Upper lobe of right lung (tissue), 1 donor: ENCODE measurements at places on chromosomes 16 and 17. TPM values are rescaled to one million over a fixed set of nuclear protein-coding genes. Genes with fewer than 3 reads are reported as not detected.

- H3K4me1 ChIP-seq, result peaks cover 19% of the 10 kb centered on the region
- peaks cover 93% of the 10 kb centered on the region for H3K27me3 ChIP-seq
- peak within 1 kb of the TSS; percentile 49 for H3K4me3 ChIP-seq
Measured at GRCh38 chr17:47850692-47851573, at the start of gene SP6. Gene SP6, minus strand, starts transcription at chr17:47851163. Its CDS starts 2,734 bp downstream, at chr17:47848429.

The ABCC12 gene
- total RNA-seq, result not detected

DNA sequence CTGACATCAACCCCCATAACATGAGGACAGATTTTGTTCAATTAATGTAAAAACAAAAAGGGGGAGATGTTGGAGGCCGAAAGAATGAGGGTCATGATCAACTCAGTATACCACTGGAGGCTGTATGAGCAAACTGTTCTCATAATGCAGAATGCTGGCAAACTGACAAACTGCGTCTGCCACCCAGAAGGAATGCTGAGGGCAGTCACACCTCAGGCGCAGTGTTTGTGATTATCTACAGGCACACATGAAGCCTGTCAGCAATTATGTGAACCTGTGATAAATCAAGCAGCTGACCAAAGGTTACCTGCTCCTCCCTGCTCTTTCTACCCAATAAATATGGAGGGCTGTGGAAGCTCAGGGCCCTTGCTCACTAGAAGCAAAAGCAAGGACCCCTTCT lies 27.3 kb downstream of the CD300LG start:
- no peak overlapping the region for H3K4me3 ChIP-seq
- no peak overlapping the region for H3K27ac ChIP-seq
- no peaks in the 10 kb centered on the region for H3K4me1 ChIP-seq

DNA sequence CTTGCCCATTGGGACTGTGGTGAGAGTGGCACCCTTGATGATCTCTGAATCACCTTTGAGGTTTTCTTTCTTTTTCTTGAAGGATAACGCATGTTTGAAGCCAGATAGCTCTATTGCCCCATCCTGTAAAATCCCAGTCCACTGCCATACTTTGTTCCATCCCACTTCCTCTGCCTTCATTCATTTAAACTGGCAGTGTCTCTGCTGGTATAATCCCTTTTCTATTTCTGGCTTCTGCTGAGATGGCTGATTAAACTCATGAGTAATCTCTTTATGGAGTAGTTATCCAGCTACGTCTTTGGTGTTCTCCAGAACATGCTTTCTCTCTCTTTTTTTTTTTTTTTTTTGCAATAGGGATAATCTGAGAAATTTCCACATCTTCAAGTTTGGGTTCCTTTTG lies 656.5 kb upstream of the SALL1 start:
- H3K27me3 ChIP-seq, result no peaks in the 10 kb centered on the region
- no peak for DNase-seq
- H3K4me1 ChIP-seq, result no peaks in the 10 kb centered on the region

- H3K36me3 ChIP-seq, result peaks cover 86% of the 10 kb centered on the region
- no peak for DNase-seq
- no peaks in the 10 kb centered on the region for H3K4me1 ChIP-seq
- H3K27me3 ChIP-seq, result no peaks in the 10 kb centered on the region
- no peak overlapping the region for H3K27ac ChIP-seq
Measured at GRCh38 chr17:76086384-76086783, 7.4 kb downstream of the ZACN start.

The FKBP10 gene
- total RNA-seq, result 34.5 TPM

The TP53TG3 gene
- total RNA-seq, result not detected

DNA sequence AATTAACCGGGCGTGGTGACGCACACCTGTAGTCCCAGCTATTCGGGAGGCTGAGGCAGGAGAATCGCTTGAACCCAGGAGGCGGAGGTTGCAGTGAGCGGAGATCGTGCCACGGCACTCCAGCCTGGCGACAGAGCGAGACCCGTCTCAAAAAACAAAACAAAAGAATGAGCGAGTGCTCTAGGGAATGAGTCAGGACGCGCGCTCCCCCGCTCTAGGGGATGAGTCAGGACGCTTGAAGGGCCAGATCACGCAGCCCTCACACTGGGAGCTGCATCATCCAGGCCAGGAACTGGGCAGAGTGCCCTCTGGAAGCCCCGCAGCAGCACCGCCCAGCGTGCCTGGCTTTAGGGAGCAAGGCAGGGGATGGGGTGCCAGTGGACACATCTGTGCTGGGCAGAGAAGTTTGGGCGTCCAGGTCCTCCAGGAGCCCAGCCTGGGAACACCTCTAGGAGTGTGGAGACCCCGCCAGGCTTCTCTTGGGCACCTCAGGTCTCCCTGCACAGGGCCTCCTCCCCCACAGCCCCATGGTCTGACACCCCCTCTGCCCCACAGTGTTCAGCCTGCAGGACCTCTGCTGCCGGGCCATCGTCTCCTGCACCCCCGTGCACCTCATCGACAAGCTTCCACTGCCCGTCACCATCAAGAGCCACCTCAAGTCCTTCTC lies 3.9 kb upstream of the WFIKKN1 start:
- H3K27ac ChIP-seq, result no peak overlapping the region
- no peaks in the 10 kb centered on the region for H3K27me3 ChIP-seq
- no peak overlapping the region for H3K4me3 ChIP-seq
- no peak for DNase-seq
- peaks cover 22% of the 10 kb centered on the region for H3K4me1 ChIP-seq

The PRR29 gene
- total RNA-seq, result 0.43 TPM

The GPRC5C gene
- total RNA-seq, result 48.6 TPM

DNA sequence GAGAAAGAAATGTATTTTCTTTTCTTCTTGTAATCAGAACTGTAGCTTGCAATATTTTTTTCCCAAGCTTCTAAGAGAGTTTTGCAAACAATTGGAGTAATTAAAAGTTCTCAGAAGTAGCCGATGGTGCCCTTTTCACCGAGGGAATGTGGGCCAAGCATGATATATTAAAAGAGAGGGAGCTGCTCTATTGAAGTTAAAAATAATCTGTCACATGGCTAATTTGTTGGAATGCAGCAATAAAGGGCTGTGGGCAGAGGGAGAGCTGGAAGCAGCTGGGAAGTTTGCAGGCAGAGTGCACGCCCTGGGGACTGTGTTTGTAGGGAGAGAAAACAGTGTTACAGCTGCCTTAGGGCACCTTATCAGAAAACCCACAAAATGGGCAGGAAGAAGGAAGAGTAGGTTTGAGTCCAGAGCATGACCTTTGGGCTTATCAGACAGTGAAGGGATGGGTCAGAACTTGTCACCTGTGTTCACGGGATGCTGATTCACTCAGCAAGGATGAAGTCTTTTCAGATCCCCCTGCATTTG lies 18.5 kb upstream of the TERF2 start:
- peak overlapping the region; percentile 14 for H3K4me3 ChIP-seq
- peak overlapping the region; percentile 7 for H3K27ac ChIP-seq
- no peaks in the 10 kb centered on the region for H3K36me3 ChIP-seq
- no peak for DNase-seq

DNA sequence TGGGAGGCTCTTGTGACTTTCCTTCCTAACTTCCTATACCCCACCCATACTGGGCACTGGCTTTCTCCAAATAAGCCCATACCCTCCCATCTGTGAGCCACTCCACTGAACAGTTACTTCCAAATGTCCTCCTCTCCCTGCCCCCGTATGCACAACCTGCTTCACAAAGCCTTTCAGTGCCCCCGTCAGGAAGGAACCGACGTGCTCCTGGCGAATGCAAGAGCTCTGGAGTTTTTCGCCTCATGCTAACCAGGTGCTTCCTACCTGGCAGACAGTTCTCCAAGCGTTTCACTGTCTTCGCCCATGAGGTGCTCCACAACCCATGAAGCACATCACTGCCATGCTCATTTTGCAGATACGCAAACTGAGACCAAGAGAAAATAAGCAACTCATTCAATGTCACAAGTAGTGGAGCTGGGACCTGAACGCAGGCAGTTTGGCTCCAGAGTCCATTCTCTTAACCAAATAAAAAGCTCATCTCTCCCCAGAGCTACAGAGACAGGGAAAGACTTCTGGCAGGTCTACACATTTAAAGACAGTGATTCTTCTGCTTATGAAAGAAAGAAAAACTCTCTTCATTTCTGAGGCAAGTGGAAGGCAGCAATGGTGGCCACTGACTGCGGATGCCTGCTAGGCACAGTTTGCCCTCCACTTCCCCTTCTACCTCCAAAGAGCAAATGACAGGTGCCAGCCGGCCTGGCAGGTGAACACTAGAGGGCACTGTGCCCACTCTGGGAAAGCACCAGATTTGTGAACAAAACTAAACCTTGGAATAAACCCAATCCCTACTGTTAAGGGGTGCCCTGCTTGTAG lies 23.8 kb downstream of the SPHK1 start:
- peaks cover 16% of the 10 kb centered on the region for H3K36me3 ChIP-seq
- DNase-seq, result peak; percentile 81
- no peaks in the 10 kb centered on the region for H3K27me3 ChIP-seq
- no peak overlapping the region for H3K27ac ChIP-seq

- H3K27me3 ChIP-seq, result no peaks in the 10 kb centered on the region
- DNase-seq, result peak; percentile 73
- H3K27ac ChIP-seq, result no peak overlapping the region
- peaks cover 46% of the 10 kb centered on the region for H3K4me1 ChIP-seq
- no peaks in the 10 kb centered on the region for H3K36me3 ChIP-seq
Measured at GRCh38 chr16:81610144-81610842, 165.7 kb downstream of the CMIP start.

DNA sequence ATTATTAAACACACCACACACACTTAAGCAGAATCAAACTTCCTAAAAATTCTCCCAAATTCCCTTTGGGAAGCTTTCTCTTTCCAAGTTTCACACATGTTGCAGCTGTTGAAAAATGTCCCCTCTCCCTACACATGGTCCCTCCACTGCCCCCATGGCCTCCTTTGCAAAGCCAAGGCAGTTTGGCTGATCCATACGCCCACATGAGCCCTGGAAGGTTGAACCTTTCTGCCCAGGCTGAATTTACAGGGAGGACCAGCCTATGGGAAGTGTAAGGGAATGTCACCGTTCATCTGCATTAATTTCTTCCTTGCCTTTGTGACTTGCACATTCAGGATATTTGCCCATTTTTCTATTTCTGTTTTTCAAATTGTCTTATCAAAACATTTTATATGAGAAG lies 31.1 kb upstream of the SHISA6 start:
- no peak overlapping the region for H3K27ac ChIP-seq
- no peaks in the 10 kb centered on the region for H3K4me1 ChIP-seq
- H3K27me3 ChIP-seq, result no peaks in the 10 kb centered on the region
- H3K4me3 ChIP-seq, result no peak overlapping the region

DNA sequence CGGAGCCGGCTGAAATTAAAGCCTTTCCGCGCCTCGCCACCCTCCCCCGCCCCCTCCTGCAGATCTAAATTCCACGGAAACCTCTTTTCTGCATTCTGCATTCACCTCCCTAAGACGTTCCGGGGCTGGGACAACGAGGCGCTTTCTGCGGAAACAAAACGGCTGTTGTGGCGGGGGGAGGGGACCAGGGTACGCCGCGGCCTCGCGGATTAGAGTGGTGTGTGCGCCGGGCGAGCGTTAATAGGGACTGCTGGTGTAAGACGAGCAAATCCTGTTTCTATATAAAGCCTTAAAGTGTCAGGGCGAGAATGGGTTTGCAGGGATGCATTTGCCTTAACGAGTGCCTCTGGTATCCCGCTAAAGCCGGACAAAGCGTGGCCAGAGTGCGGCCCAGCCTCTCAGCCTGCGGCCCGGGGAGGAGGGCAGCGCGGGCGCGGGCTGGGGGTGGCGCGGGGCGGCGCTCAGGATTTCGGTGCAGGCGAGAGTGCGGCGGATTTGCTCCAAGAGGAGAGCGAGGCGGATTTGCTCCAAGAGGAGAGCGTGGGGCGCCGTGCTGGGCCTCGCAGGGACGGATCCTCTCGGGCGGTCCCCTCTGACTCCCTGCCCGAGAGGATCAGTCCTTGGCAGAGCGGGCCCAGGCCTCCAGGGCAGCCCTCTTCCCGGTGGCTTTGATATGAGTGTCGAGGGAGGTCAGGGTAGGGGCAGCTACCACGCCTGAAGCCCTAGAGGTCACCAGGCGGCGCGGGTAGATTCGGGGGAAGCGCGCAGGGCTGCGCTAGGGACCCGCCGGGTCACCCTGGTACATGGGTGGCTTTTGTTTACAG lies 5.1 kb downstream of the BAHCC1 start:
- H3K36me3 ChIP-seq, result no peaks in the 10 kb centered on the region
- peak; percentile 78 for DNase-seq
- H3K27ac ChIP-seq, result peak overlapping the region; percentile 95
- peak overlapping the region; percentile 74 for H3K4me3 ChIP-seq
- no peaks in the 10 kb centered on the region for H3K27me3 ChIP-seq

The TNS4 gene
- 0.78 TPM for total RNA-seq

DNA sequence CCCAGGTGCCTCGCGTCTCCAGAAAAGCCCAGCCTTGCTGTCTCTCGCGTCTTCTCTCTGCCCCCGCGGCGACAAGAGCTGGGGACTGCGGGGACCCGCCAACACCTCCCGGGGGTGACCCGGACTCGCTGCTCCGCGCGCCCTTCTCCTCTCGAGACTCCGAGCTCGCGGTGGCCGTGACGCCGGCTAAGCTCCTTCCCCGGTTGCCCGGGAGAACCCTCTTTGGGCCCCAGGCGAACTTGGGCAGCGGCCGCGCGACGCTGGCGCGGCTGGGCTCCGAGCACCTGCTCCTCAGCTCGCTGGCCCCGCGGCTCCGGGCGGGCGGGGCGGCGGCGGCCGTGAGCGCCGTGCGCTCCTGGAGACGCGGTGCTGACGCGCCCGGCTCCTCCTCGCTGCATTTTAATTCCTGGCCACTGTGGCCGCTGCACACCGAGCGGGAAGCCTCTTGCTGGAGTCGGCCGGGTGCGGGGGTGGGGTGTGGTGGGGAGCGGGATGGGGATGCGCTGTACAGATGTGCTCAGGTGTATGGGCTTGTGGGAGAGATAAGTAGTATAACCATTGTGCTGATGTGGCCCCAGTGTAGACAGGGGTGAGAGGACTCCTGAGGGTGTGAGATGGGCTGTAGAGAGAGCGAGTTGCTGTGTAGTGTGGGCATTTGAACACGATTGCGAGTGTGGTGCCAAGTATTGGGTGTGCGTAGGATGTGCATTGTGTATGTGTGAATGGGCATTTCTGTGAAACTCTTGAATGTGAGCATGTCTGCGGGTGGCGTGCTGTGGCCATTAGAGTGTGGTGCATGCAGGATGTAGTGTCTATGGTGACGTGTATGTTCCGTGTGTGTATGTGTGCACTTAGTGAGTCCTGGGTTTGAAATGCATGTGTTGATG lies at the start of gene ASIC2:
TSS of gene ASIC2 (minus strand) at position 315 of the 887 bp plus-strand sequence.
- no peak within 1 kb of the TSS for H3K27ac ChIP-seq
- DNase-seq, result no peak
- peak within 1 kb of the TSS; percentile 14 for H3K4me3 ChIP-seq

The KRTAP9-8 gene
- total RNA-seq, result not detected

The MT1G gene
- total RNA-seq, result 23.7 TPM

The TMEM256 gene
- total RNA-seq, result 45.2 TPM

DNA sequence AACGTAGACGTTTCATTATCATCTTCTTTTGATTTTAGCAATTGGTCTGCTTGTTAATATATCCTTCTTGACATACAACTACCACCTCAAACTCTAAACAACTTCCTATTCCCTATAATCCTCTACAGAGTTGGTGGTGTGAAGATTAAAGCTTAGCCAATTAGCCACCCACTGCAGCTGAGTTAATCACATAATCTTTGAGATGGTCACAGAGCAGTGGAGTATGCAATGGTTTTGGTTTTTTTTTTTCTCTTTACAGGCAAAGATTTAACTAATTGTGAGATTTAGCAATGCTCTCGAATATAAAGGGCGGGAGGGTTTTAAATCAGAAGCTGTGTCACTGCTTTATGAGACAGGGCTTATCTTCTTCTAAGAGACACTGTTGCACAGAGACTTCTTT lies 37.0 kb downstream of the STX8 start:
- H3K4me3 ChIP-seq, result no peak overlapping the region
- peaks cover 4% of the 10 kb centered on the region for H3K36me3 ChIP-seq
- H3K4me1 ChIP-seq, result no peaks in the 10 kb centered on the region
- no peaks in the 10 kb centered on the region for H3K27me3 ChIP-seq
- no peak overlapping the region for H3K27ac ChIP-seq
- no peak for DNase-seq

The BEAN1 gene
- total RNA-seq, result 0.87 TPM
